ENCODE measurements at places on chromosomes 1 and 21.

DNA sequence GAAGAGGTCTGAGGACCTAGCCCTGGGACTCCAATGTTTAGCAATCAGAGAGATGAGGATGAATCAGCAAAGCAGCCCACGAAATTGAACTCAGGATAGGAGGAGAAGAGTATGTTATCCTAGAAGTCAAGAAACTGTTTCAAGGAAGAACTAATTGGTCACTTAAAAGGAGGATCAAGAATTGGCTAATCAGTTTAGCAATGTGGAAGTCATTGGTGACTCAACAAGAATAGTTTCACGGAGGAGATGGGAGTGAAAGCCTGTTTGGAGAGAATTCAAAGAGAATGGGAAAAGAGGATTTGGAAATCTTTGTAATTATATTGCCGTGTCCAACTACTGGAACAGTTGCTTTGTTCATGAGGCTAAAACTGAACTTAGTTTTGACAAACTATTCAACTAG is 7.4 kb downstream of the HMCN1 start:
- DNase-seq = no peak

DNA sequence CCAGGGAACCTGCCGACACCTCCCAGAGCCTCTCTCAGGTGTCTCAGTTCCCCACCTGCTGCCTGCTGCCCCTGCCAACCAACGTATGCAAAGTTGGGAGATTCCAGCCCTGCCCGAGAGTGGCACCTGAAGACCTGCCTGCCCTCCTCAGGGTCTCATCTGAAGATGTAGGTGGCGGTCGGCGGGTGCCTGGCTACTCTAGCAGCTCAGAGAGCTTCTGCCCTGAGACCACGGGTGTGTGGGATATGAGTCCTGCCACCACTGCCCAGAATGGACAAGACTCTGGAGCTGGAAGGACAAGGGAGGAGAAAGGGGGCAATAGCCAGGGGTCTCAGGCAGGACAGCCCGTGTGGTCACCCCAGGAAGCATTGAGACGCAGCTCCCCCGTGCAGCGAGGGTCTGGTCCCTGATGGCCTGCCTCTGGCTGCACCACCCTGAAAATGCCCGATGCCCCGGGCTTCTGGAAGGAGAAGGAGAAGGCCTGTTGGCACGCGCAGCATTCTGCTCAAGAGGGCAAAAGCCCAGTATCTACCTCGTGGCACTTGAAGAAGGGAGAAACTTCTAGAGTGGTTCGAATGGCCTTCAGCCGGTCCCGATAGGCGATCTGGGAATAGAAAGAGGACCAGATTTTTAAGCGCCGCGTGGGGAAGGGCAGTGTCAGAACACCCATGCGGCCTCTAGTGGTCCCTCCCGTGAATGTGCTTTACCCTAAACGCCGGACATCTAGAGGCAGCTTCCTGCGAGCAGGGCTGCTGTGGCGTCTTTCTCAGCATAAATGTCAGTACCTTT is 88.8 kb downstream of the STUM start:
- no peak for DNase-seq

GRCh38 chr1:243433737-243434370 is 178.0 kb downstream of the SDCCAG8 start:
- DNase-seq = no peak

DNA sequence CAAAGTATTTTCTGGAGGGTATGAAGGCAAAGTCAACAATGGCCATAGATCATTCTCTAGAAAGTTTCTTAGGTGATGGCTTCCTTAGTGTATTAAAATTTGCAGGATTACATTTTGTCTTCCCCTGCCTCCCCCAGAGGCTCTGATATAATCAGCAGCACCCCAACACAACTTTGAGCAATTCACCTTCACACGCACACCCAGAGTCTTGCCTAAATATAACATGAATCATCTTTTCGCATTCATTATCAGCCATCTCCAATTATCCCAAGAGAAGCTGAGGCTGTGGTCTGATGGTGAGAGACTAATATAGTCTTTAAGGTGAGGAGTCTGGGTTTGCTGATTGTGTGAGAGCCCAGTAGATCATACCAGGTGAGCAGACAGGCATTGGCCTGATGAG is 343.0 kb downstream of the RRAGC start:
- DNase-seq = no peak

DNA sequence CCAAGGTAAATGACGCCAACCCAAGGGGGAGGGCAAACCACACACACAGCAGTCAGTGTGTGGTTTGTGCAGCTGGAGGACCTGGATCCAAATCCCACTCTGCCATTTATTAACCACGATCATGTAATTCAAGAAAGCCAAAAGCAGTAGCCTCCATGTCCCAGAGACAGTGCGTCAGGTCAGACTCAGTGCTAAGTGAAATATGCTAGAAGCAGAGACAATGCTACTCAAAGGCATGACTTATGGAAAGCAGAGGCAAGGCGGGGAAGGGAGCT is 13.6 kb downstream of the TTC39A start:
- DNase-seq = no peak

DNA sequence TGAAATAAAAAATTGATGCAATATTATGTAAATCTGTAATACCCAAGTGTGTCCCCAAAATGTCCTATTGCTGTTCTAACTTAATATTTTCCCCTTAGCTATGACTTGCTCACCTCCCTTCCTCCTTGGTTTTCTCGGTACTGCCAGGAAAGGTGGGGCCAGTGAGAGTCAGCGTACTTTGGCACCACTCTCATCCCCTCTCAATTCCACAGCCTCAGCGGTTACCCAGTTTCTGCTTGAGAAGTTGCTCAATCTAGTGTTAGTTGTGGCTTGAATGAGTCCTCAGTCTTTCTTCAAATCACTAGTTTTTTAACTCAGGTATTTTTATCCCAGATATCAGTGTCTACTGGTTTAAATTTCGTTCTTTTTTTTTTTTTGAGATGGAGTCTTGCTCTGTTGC is 32.3 kb downstream of the BCAS2 start:
- DNase-seq = no peak

- DNase-seq = no peak
These were observed 397.4 kb downstream of the MATN1 start for GRCh38 chr1:30325999-30326398.

- peak; percentile 22 for DNase-seq
These were observed 183.4 kb downstream of the TNFSF18 start for GRCh38 chr1:172867216-172867818.

- DNase-seq = no peak
These were observed 243.1 kb downstream of the DPYD start for GRCh38 chr1:97677702-97678101.

DNA sequence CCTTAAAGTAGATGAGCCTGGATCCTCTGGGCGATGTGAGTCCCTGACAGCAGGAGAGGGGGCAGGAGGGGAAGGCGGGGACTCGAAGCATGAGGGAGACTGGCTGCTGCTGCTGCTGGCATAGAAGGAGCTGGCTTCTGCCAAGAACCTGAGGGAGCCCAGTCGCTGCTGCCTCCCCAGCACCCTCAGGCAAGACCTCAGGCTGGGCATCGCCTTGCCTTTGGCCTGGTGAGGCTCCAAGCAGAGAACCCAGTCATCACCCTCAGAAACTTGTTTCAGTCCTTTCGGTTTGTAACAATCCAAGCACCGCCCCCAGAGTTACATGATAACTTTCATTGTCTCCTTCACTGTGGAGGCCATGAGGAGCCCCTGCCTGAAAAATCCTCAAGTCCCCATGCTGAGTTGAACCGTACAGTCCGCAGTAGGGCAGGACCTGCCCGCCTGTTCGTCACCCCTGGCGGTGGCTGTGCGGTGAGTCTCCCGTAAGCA is 38.8 kb downstream of the POFUT2 start:
- no peak for DNase-seq

GRCh38 chr1:39788758-39789570 is at the start of gene BMP8B:
Gene BMP8B, minus strand, starts transcription at chr1:39788865. Its CDS starts 380 bp downstream, at chr1:39788485.
- DNase-seq = peak; percentile 68

- no peak for DNase-seq
These were observed 96.0 kb downstream of the ERG start for GRCh38 chr21:38402291-38402690.

- no peak for DNase-seq
These were observed 418.5 kb upstream of the RUNX1 start for GRCh38 chr21:35467566-35467965.

DNA sequence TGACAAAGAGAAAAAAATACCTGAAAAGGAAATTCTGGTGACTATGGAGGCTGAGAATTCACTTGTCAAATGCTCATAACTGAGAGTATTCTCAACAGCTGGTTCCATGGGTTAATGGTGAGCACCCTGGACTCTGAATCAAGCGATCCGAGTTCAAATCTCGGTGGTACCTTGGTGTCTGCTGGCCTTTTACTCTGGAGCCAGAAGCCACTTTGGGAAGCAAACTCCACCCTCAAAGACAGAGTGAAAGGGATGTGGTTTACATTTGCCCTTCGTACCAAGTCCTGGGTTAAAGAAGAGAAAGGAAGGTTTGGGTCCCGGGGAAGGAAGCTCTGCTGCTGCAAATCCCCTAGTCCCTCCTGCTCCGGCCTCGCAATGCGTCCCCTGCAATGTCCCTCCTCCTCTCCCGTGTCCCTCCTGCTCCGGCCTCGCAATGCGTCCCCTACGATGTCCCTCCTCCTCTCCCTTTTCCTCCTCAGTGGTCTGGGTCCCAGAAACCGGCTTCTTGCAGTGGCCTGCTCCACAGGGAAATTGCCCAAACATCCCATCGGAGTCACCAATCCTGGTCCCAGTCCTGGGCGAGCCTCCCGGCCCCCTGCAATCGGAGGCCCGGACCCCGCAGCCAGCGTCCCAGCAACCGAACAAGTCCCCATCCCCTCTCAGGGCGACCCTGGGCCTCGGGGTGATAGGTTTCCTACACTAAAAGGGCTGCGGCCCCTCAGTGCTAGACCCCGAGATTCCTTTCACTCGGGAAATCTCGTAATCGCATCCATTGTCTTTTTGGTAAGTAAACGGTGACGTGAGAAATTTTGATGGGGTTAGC is 129.4 kb downstream of the PPIAL4G start:
- no peak for DNase-seq

GRCh38 chr1:41485605-41486004 is 1.1 kb upstream of the EDN2 start:
- no peak for DNase-seq

GRCh38 chr1:181989261-181989920 is 72.1 kb downstream of the ZNF648 start:
- DNase-seq = no peak

- no peak for DNase-seq
These were observed 2.6 kb upstream of the EEIG2 start for GRCh38 chr1:108557296-108557695.

GRCh38 chr1:68464891-68465290 is 15.1 kb upstream of the RPE65 start:
- no peak for DNase-seq
